ENCODE measurements at places on chromosomes 4 and X. TPM values are rescaled to one million over a fixed set of nuclear protein-coding genes. Genes with fewer than 3 reads are reported as not detected.

DNA sequence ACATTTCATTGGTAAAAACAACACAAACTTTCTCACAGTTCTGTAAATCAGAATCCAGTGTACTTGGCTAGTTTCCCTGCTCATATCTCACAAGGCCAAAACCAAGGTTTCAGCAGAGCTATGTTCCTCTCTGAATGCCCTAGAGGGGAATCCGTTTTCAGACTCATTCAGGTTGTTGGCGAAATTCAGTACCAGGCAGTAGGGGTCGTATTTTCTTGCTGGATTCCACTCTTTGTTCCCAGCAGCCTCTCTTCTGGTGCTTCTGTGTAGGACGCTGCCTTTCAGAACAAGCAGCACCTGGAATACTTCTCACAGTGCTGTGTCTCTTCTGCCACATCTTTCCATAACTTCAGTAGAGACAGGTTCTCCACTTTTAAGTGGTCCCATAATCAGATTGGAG lies 351.9 kb downstream of the PCDH18 start:
- no peak for DNase-seq

- no peak for DNase-seq
These were observed 20.0 kb downstream of the NDP start for GRCh38 chrX:43953218-43953617.

GRCh38 chrX:108163333-108164082 lies 71.9 kb downstream of the ATG4A start:
- DNase-seq = no peak

DNA sequence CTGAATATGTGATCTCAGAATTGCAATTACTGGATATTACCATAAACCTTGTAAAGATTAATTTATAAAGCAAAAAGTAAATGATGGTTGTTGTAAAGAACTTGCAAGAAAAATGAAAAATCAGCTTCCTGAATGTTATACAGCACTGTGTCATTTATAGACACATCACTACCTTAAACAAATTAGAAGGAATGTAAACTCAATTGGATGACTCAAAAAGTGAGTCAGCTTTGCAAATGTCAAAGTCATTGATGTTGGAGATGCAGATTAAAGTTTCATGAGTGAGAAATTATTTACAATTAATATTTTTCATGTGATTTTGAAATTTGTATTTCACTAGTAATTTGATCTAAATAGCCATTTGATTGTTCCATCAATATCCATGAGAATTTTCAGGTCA lies 193.2 kb downstream of the RAPGEF2 start:
- DNase-seq = peak; percentile 51

DNA sequence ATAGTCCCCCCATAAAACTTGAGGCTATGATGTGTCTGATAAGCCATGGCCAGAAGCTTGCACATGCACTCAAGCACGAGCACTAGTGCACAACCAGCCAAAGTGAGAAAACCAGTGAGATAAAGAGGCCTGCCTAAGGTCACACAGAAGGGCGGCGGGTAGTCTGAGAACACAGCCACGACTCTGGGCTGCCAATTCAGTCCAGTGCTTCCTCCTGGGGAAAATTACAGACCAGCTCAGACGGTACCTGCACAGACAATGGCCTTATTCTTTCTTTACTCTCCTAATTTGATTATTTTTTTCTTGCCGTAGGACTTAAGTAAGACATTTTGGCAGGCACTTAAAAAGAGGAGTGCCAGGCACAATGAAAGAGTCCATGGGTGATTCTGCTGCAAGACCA lies 533.2 kb upstream of the FAT1 start:
- DNase-seq = no peak

- no peak for DNase-seq
These were observed 81.2 kb downstream of the SHROOM3 start for GRCh38 chr4:76515975-76516843.

GRCh38 chrX:133685822-133686221 lies 270.5 kb upstream of the GPC4 start:
- no peak for DNase-seq

DNA sequence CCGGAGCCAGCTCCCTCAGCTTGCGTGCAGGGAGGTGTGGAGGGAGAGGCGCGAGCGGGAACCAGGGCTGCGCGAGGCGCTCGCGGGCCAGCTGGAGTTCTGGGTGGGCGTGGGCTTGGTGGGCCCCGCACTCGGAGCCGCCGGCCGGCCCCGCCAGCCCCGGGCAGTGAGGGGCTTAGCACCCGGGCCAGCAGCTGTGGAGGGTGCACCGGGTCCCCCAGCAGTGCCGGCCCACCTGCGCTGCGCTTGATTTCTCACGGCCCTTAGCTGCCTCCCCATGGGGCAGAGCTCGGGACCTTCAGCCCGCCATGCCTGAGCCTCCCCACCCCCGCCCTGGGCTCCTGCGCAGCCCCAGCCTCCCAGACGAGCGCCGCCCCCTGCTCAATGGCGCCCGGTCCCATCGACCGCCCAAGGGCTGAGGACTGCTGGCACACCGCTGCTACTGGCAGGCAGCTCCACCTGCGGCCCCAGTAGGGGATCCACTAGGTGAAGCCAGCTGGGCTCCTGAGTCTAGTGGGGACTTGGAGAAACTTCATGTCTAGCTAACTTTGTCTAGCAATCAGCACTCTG lies 37.8 kb upstream of the SMARCAD1 start:
- no peak for DNase-seq

The RGS12 gene
- polyA plus RNA-seq = 38.1 TPM

- DNase-seq = no peak
These were observed 5.6 kb downstream of the TASL start for GRCh38 chrX:30572004-30572403.

The MND1 gene
- 0.66 TPM for polyA plus RNA-seq

The GPR143 gene
- 17.7 TPM for polyA plus RNA-seq

The AFM gene
- polyA plus RNA-seq = not detected

GRCh38 chrX:106862972-106863688 lies 40.0 kb downstream of the RIPPLY1 start:
- DNase-seq = peak; percentile 3

GRCh38 chr4:153369021-153369420 lies 24.5 kb downstream of the MND1 start:
- DNase-seq = no peak

The HS6ST2 gene
- polyA plus RNA-seq = 0.84 TPM

GRCh38 chr4:75251547-75251946 lies 262.7 kb downstream of the RCHY1 start:
- no peak for DNase-seq

GRCh38 chr4:73451404-73451803 lies 15.4 kb downstream of the AFP start:
- DNase-seq = no peak

The MAP7D2 gene
- 0.08 TPM for polyA plus RNA-seq

DNA sequence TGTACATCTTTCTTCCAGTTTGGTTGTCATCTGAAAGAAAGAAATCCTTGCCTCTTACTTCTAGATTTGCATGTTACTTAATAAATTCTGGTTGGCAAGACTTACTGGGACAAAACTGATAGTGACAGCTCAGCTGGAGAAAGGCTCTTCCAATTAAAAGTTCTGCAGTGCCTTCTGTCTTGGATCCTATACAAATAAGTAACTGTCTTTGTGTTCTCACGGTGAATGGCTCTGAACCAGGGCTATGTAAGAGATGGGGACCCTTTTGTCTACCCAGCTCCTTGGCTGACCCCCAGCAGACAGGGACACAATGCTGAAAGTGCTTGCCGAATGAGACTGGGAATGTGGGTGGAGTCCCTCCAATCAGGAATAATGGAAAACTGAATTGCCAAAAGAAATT lies 89.5 kb downstream of the AASDH start:
- no peak for DNase-seq

DNA sequence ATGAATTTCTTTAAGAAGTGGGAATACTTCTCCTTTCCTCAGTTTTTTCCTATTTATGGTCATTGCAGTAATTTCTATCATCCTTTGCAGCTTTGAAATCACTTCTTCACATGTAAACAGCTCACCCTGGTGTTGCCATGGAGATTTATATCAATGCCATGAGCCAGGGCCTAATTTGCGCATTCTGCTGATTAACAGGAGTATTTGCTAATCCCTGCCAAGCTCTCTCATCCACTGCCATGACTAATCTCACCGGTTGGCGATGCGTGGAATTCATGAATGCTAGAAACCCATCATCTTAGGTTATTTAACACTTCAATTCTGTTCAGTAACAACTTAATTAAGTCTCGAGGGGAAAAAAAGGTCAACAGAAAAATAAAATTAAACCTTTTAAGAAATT lies 11.8 kb upstream of the FGF13 start:
- no peak for DNase-seq

DNA sequence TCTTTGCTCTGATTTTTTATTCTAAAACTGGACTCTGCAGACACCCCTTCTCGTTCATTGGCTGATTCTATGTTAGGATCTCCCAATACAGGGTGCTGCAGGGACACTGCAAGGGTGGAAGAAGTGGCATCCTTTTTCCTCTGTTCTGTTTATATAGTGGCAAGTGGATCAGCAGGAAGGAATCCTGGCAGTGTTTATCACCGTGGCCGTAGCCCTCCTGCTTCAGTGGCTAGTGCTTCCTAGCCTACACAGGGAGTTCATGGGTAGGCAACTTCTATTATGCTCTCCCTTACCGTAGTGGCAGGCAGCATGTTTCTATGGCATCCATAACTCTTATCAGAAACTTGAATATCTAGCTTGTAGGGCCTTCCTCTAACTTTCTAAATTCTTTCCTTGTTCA lies 6.4 kb upstream of the AP1AR start:
- DNase-seq = no peak

The TLR2 gene
- 0.24 TPM for polyA plus RNA-seq

The ANKRD50 gene
- polyA plus RNA-seq = 19.7 TPM

GRCh38 chrX:22594766-22595165 lies 322.1 kb downstream of the CBLL2 start:
- peak; percentile 9 for DNase-seq

- peak; percentile 6 for DNase-seq
These were observed 82.6 kb upstream of the MAOA start for GRCh38 chrX:43573441-43574015.

The WDFY3 gene
- 42.7 TPM for polyA plus RNA-seq

The PABPC1L2B gene
- polyA plus RNA-seq = not detected

DNA sequence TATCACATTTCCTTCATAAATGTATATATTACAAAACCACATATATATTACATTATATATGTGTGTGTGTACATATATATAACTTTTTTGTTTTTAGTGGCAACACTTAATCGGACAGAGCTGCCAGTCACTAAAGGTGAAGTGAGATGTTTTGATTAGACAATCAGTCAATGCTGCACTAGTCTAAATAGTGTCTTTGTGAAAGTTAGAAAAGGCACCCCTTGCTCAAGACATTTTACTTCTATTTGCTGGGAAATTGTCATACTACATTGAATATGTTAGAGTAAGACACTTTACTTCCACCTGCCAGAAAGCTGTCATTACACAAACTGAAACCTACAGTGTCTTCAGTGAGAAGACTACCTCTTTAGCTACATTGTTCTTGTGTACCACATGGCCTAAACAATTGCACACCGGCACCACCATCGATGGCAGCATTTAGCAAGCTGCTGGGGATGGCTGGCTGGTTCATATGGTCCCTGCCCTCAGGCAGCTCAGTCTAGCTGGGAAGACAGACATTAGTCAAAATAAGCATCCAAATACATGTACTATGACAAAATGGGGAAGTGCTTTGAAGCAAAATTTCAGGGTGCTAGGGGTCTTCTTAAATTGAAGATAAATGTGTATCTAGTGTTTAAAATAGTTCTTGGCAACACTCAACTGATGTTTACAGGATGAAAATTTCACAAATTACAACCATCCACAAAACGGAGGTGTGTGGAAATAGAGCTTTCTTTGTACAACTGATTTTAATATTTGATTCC lies 148.1 kb upstream of the GATB start:
- DNase-seq = no peak

- no peak for DNase-seq
These were observed 50.3 kb upstream of the HGFAC start for GRCh38 chr4:3391422-3391821.

- no peak for DNase-seq
These were observed 41.6 kb downstream of the USP46 start for GRCh38 chr4:52617336-52618020.

DNA sequence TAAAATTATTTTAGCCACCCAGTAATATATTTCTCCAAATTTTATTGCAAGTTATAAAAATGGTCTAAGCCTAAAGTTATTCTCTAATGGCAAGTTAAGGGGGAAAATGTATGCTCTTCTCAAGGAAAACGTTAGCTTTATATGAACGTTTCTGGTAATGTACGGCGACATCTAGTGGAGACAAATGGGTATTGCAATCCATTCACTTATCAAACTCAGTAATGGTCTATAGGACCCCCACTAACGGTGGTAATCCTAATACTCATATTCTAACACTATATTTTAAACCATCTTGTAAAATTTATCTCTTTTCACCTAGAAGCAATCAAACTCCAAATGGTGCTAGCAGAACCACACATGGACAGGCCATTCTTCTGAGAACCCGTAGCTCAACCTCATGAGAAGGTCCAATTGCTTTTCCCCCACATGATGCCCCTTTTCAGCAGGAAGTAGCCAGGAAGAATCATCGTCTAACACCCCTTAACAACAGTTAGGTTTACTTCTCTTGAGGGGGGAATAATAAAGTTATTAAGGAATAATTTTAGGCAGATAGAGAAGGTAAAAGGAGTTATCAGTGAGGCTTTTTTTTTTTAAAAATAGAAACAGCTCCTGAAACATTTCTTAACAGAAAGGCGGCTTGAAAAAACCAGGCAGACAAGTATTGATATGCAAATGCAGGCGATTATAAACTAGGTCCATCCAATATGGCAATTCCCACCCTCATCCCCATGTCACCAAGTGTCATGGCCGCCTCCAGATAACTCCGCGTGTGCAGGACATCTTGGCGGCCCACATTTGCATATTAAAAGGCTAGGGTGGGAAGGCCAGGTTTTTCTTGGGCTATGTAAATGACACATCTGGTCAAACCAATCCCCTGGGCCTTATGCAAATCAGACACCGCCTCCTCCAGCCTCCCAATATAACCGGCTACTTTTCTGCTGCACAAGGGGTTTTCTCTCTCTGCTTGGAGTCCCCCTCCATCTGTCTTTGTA lies 35.0 kb downstream of the NUDT11 start:
- DNase-seq = peak; percentile 34

GRCh38 chrX:36414056-36414455 lies 494.5 kb downstream of the CFAP47 start:
- no peak for DNase-seq

- no peak for DNase-seq
These were observed 68.7 kb downstream of the PAK3 start for GRCh38 chrX:111164728-111165127.

- DNase-seq = no peak
These were observed 41.0 kb upstream of the JADE1 start for GRCh38 chr4:128768373-128768996.

- DNase-seq = no peak
These were observed 37.7 kb downstream of the ARHGAP24 start for GRCh38 chr4:85512446-85513205.

DNA sequence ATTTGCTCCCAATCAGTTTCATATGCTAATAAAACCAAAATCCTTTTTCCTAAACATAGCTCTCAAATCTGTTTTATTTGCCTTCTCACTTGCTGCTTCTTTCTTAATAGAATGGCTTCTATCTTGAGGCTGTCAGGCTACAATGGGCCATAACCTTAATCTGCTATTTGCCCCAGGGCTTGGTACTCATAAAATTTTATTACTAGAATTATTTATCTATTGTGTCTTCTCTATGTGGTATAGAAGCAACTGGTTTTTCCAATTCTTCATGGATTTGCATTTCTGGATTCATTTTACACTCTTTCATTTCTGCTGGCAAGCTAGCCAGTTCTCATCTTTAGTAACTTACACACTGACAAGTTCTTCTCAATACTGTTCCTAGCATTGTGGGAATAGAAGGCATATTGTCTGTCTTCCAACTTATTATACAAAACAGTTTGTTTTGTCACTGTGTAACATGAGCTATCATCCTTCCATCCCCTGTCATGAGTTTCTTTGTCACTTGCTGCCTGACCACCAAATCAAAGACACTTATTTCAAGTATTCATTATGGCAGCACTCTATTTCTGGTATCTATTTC lies 96.6 kb upstream of the KCNIP4 start:
- DNase-seq = no peak

GRCh38 chr4:4541040-4541631 lies 712 bp downstream of the STX18 start:
- DNase-seq = peak; percentile 50

Measured in endothelial cell of umbilical vein (primary cell).